ENCODE measurements at places on chromosomes 16 and 17.

DNA sequence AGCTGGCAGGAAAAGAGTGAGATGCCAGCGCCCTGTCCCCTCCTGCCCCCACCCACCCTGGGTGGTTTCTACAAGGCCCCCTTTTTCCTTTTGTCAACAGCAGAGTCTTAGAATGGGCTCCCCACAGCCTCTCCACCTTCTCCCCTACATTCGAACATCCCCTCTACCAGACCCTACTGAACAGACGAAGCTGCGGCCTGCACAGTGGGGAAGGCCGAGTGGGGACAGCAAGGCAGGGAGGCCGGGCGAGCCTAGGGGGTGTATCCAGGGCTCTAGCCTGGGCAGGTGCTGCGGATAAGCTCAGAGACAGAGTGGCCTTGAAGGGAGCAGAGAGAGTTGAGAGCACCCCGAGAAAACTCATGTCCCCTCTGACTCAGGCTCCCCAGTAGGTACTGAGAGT lies 7.4 kb downstream of the ZACN start:
- no peak for DNase-seq

GRCh38 chr16:86044881-86045590 lies 146.1 kb downstream of the IRF8 start:
- peak; percentile 5 for DNase-seq

GRCh38 chr17:75673487-75673886 lies 6.3 kb downstream of the SAP30BP start:
- DNase-seq, result no peak

- no peak for DNase-seq
These were observed 2.0 kb downstream of the TMC5 start for GRCh38 chr16:19419698-19420075.

- no peak for DNase-seq
These were observed 3.2 kb upstream of the PER1 start for GRCh38 chr17:8155231-8155995.

DNA sequence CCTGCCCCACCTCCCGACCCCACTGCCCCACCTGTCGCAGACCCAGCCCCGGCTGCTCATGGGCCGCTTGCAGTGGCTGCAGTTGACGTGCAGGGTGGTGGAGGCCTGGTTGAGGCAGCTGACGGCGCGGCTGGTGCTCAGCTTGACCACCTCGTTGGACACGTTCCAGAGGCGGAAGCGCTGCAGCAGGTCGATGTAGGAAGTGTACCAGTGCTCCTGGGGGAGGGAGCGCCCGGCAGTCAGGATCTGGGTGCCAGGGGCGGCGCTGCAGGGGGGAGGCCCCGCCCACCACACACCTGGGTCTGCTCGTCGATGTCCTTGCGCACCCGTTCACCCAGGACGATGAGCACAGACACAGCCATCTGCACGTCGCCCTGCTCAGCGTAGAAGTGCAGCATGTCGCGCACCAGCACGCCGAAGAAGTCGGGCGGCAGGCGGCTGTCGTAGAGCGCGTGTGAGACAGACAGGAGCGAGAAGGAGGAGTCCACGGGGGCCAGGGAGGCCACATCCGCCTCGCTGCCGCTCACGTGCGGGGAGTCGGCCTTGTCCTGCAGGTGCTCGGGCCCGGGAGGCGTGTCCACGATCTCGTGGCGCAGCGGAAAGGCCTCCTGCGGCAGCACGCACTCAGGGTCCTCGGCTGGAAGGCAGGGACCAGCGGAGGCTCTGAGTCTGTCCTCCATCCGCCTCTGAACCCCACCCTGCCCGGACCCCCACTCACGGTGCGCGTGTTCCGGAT lies 995 bp upstream of the JMJD8 start:
- no peak for DNase-seq

DNA sequence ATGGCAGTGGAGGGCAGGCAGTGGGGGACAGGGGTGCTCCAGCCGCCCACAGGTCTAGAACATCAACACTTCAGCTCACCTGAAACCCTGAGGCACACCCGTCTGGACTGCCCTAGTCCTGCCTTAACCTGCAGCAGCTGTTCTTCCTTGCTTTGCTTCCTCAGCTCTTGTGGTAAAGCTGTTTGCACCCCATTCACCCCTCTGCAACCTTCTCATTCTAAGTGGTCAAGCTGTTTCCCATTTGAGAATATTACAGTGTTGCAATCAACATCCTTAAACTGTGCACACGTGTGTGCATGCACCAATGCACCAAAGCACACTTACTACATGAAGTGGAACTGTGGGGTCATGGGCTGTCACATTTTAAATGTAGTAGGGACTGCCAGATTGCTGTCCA lies 32.4 kb downstream of the SCNN1B start:
- no peak for DNase-seq

DNA sequence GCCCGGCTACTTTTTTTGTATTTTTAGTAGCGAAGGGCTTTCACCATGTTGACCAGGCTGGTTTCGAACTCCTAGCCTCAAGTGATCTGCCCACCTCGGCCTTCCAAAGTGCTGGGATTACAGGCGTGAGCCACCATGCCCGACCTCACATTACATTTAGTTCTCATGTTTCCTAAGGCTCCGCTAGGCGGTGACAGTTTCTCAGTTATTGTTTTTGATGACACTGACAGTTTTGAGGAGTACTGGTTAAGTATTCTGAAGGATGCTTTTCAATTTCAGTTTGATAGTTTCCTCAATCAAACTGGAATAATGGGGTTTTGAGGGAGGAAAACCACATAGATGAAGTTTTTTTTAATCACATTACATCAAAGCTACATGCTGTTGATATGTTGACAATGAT lies 1028.5 kb downstream of the CDH8 start:
- no peak for DNase-seq

DNA sequence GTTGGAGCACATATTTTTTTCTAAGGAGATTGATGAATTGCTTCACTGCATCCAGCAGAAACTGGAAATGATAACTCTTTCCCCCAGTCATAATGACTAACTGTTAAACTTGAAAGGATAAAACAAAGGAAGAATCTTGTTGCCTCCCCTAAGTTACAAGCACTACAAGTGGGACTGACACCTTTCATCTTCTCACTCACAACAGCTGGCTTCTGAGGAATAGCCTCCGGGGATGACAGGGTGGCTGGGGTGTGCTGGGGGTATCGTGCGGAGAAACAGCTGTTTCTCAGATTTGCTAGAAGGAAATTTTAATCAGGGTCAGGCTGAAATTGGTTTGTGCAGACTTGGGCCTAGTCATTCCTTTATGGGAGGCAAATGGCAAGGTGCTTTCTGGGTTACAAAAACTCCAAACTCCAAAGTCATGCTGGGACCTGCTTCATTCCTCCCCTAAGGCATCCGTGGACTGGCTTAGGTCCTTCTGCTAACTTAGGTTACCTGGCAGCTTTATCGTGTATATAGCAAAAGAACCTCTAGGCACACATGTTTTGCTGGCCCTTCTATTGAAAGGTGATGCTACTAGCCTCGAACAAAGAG lies 557.2 kb downstream of the TOX3 start:
- no peak for DNase-seq

DNA sequence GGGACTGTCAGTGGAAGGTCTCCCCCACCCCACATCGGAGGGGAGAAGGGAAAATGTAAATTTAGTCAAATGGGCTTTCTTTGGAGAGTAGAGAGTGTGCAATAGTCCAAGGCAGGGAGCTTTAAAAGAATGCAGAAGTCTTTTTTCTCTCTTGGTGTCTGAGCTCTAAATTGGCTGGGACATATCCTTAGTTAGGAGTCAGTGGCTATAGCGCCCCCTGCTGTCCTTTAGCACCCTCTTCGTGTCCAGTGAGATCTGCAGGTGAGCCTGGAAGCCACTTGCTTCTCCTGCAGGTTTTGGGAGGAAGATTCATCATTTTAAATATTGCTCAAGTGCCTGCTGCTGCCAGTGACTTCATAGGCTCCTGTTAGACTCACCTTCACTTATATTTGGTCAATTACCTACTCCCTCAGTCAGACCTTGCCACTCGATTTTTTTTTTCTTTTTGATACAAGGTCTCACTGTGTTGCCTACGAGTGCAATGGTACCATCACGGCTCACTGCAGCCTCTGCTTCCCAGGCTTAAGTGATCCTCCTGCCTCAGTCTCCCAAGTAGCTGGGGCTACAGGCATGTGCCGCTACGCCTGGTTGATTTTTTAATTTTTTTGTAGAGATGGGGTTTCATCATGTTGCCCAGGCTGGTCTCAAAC lies 174.8 kb downstream of the PRKCB start:
- DNase-seq, result peak; percentile 66

- DNase-seq, result no peak
These were observed 51.8 kb downstream of the CA10 start for GRCh38 chr17:52106638-52107261.

GRCh38 chr16:10895053-10895946 lies 18.3 kb downstream of the CIITA start:
- DNase-seq, result no peak

DNA sequence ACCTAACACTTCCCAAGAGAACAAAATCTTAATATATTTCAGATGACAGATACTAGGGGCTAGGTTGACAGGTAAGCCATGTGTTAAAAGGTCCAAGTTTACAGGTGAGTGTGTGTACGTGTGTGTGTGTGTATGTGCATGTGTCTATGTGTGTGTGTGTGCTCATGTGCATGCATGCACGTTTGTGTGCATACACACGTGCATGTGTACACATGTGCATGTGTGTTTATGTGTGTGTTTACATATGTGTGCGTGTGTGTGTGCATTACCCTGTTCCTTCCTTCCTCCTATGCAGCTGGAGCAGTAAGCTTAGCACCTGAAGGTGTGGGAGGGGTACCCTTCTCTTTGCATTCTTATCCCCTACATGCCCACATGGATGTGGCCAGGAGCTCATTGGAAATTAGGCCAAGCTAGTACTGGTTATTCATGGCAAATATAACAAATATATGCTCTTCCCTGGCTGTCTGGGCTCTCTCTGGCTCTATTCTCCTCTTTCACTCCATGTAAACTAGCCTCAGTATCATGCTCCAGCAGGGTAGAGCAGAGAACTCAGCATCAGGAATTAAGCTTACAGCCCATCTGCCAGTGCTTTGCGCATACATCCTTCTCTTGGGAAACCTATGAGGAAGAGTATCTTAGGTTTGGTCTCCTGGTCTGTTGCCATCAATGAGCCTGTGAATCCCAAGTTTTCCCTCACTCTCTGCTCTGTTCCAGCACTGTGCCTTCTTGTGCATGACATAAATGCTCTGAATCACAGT lies 258.0 kb upstream of the MYOCD start:
- DNase-seq, result no peak

GRCh38 chr16:74951206-74951605 lies 33.7 kb downstream of the WDR59 start:
- no peak for DNase-seq

- no peak for DNase-seq
These were observed 29.0 kb downstream of the SMYD4 start for GRCh38 chr17:1800712-1801111.

DNA sequence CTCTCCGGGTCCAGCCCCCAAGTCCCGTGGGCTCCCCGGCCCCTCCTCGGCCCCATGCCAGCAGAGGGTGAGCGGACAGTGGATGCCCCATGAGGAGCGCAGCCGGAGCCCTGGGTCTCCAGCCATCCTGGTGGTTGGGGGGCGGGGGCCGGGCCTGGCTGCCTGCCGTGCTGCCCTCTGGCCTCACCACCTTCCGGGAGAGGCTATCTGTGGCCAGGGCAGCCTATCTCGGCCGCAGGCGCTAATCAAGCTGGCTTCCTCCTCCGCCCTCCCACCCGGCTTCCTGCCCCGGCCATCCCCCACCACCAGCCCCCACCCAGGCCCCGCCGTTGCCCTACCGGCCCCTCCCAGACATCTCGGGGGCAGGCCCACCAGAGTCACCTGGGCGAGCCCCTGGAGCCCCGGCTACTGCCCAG lies 46.8 kb downstream of the ZFPM1 start:
- DNase-seq, result no peak

DNA sequence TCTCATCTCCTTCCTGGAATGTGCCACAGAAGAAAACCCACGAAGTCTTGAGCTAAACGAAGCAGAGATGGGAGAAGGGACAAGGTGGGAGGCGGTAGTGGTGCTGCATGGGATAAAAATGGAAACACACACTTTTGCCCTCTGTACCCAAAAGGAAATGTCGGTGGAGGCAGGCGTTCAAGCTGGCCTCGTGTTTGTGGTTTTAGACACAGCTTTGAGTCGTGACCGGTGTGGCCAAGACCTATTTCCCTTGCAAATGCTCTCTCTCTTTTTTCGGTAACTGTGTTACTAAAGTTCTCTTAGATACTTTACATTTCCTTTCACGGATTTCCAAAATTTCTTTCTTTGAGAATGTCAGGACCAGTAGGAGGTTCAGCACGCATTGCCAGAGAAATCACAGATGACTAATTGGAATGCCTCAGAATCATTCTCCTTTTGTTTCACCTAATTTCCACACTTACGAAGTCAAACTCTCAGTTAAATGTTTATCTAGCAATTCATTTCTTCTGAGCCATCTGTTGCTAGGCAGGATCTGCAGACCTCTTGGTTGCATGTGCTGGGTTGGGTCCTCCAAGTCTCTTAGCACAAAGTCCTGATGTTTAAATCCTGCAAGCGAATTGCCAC lies 412.3 kb downstream of the MAF start:
- DNase-seq, result no peak

DNA sequence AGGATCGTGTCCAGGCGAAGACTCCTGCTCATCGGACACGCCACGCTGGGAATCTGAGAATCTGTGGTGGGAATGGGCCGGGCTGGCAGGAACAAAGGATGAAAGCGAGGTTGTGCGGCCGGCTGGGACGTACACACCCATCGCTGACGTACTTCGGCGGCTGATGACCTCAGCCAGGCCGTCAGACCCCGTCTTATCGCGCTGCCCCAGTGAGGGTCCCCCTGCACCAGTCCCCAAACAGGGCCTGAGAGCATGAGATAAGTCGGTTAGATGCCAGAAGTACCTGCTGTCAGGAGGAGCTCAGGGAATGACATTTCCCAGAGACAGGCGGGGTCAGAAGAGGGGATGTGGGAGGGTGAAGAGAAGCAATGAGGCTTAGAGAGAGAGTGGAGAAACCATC lies 16.0 kb upstream of the SP6 start:
- DNase-seq, result no peak

DNA sequence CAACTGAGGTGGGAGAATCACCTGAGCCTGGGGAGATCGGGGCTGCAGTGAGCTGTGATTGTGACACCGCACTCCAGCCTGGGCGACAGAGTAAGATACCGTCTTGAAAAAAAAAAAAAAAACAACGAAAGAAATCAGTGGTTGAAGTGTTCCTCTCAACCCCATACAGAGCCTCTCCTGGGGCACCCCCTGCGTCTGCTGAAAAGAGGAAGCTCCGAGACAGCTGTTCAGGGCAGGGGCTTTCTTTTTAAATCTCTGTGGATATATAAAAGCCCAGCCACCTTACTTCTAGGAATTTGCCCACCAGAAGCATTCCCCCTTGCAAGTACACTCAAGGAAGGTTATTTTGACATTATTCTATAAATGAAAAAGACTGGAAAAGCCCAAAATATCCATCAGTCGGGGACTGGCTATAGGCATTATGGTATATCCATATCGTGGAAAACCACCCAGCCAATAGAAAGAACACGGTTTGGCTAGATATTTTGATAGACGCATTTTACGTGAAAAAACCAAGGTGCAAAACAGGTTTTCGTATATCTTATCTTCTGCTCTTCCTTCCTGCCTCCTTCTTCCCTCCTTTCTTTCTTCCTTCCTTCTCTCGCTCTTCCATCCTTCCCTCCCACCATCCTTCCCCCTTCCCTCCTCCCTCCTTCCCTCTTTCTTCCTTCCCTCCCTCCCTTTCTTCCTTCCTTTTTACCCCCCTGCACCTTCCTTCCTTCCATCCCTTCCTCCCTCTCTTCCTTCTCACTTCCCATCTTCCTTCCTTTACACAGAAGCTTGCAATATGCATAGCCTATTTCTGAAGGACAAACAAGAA lies 9.2 kb upstream of the CCL22 start:
- DNase-seq, result no peak

- no peak for DNase-seq
These were observed 1.8 kb upstream of the PCGF2 start for GRCh38 chr17:38750044-38750311.

- no peak for DNase-seq
These were observed 74.4 kb downstream of the RPH3AL start for GRCh38 chr17:278055-278675.

- no peak for DNase-seq
These were observed 690.1 kb downstream of the WWOX start for GRCh38 chr16:78789561-78789960.

Measured in stimulated activated CD4-positive, alpha-beta T cell treated with anti-CD3 and anti-CD28 coated beads, TNF-alpha, amount 100 ng/mL, for 1 hour (primary cell).